ENCODE measurements at places on chromosomes 12 and 14.

DNA sequence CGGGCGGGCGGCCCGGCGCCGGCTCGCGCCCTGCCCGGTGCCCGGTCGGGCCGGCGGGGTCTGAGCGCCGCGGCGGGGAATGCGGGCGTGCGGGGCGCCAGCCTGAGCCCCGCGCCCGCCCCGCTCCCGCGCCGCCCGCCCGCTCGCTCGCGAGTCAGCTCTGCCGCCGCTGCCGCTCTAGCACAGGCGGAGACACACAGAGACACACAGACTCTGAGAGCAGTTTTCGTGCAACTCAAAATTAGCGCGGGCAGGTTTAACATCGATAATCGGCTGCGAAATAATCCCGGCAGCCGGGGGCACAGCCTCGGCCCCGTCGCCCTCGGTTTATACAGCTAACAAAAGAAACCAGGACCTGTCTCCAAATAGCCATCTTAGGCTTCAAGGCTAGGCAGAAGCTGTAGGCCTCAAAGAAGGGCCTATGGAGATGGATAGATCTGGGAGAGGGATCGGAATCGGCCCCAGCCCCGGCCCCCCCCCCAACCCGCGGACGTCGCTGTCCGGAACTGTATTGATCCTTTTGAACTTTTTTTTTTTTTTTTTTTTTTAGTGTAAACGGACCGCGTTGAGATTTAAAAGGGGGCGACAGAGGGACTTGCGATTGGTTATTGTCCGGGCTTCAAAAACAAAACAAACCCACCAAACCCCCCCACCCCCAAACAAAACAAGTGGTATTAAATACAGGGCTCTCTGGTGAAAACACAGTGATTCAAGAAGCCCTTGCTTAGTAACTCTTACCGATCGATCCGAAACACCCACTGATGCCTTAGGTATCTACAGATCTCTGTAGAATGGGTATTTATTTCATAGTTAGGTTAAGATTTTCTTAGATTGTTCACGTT lies 1.1 kb downstream of the ARID2 start:
- DNase-seq: peak; percentile 22

DNA sequence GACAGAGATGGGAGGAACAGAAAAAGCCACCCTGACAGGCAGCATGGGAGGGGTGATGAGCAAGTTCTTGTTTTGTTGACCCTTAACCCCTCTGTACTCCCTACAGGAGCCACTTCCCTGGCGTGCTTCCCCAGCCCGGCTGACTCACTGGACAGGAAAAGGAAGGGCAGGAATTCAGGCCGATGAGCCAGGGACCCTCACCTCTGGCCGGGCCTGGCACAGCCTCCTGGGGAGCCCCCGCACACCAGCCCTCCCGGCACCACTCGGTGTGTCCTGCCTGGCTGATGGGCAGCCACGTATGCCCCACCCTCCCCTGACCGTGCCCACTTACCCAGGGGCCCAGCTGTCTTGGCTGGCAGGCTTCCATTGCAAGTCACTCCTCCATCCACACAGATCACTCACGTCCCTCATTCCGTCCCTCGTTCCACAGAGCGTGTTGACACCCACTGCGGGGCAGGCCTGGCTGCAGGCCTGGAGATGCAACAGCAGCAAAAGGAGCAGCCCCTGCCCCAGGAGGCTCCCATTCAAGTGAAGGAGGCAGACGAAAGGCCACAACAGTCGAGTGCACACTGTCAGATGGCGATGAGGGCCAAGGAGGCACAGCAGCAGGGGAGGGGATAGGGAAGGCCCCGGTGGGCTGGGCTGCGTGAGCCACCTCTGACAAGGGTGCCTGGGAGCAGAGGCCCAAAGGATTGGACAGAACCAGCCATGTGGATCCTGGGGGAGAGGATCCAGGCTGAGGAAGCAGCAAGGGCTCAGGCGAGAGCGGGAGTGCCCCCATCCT lies 19.7 kb upstream of the CD9 start:
- no peak for DNase-seq

DNA sequence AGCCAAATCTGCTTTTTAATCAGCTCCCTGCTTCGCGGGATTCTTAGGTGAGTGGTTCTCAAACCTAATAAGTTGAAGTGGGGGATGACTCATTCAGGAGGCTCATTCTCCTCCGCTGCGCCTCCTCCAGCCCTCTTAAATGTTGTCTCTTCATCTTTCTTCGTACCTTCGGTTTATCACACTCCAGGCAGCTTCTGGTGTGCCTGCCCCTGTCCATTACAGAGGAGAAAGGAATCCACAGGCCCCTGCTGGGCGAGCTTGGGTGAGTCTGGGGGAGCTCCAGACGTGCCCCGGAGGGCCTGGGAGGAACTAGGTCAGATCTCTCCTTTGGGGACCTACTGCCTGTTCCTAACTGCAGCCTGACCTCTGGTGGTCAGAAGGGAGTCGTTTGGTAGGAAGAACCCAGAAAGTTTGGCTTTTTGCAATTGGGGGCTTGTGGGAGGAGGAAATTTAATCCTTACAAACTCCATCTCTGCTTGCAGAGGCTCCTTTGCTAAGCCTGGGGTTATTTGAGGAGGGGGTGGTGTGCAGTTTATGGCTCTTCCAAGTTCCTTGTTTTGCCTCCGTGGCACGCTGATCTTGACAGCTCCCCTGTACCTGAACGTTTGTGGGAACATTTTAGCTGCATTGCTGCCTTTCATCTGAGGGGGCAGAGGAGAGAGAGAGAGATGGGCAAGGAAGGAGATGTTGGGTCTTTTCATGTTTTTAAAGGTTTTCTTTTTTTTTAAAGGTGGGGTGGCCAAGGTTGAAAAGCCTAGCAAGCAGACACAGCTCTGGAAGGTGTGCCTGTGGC lies 84.1 kb upstream of the GNG2 start:
- DNase-seq: no peak

GRCh38 chr14:50964683-50965390 lies 20.6 kb upstream of the PYGL start:
- no peak for DNase-seq

DNA sequence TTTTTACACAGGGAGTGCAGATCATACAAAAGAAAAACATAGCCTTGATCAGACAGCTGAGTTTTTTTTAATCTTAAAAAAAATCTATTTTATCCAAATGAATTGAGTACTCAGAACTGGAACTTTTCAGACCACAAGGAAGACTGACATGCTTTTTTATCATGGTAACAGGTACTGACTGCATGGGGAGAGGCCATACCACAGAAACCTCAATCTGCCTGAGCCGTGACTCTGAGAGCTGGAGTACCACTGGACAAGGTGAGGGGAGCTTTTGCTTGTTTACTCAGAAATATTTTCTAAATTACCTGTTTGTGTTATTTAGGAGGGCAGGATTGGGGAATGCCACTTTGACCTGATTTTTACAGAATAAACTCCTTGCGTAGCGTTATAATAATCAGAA lies 143.9 kb downstream of the ALX1 start:
- DNase-seq: no peak

DNA sequence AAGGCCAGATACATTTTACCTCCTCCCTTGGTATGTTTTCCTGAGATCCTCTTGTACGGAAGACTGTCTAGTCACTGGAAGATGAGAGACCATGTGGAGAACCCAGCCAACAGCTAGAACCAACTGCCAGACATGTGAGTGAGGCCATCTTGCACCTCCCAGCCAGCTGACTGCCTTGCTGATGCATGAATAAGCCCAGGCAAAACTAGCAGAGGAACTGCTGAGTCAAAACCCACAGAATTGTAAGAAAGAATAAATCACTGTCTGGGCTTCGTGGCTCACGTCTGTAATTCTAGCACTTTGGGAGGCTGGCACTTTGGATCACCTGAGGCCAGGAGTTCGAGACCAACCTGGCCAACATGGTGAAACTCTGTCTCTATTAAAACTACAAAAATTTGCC lies 160.0 kb downstream of the TPH2 start:
- no peak for DNase-seq
